Stimulated activated CD4-positive, alpha-beta T cell treated with anti-CD3 and anti-CD28 coated beads, TNF-alpha, amount 100 ng/mL, for 24 hours (primary cell): ENCODE measurements at places on chromosomes 4 and X.

GRCh38 chr4:141686146-141686775 lies 49.9 kb downstream of the IL15 start:
- DNase-seq: no peak

GRCh38 chr4:184778325-184778724 lies 44.4 kb upstream of the CENPU start:
- DNase-seq: no peak

DNA sequence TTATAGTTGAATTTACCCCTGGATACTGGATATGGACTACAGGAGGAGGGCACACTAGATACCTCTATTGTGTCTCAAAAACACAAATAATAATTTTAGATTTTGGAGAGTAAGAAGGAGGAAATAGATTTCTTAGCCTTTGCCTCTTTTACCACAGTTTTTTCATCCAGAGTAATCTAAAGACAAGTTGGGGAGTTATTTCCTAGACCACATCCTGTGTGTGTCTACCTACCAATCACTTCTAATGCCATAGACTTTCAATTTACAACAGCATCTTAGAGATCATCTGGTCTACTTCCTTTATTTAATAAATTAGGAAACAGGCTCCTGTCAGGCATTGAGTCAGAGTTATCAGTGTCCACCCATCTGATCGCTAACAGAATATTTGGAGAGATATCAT lies 191.5 kb downstream of the EDA start:
- no peak for DNase-seq

DNA sequence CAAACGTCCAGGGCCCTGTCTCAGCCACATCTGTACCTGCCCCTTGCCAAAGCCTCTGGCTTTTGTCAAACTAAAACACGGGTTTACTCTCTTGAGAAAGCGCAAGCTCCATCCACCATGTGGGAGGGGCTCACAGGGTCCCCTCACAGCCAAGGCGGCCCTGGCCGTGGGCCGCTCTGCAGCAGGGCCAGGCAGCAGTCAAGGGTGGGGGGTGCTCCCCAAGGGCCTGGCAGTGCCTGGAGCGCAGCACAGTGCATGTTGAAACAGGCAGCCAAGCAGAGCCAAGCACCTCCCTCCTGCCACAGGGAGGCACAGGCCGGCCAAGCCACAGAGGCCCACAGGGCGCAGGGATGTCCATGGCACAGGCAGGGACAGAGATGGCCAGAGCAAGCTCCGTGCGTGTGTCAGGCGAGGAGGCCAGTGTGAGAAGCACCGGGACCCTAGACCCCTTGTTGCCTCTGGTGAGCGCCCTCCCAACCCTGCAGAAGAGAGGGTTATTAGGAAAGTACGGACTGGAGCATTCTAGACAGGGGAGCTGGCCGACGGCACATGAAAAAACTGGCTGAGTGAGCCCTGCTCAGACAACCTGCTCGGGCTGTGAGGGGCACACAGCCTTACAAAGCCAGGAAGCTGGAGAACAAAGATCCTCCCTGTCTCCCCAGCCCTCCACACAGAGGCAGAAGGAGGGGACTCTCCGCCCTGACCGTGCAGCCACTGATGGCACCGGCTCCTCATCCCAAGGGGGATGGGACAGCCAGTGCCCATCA lies 39.0 kb downstream of the FAM53A start:
- no peak for DNase-seq

GRCh38 chr4:21061902-21062301 lies 361.6 kb downstream of the PACRGL start:
- DNase-seq: no peak

GRCh38 chr4:4227510-4228355 lies 1.0 kb upstream of the OTOP1 start:
- DNase-seq: no peak

GRCh38 chr4:152095701-152096070 lies 334.9 kb upstream of the GATB start:
- DNase-seq: no peak
